T-helper 2 cell (primary cell): ENCODE measurements at places on chromosomes 12 and 14.
A peak's percentile ranks its signal among the peaks of the same experiment; 100 is the strongest.

- DNase-seq: no peak
These were observed 1.2 kb downstream of the NRDE2 start for GRCh38 chr14:90330203-90331196.

- no peak for DNase-seq
These were observed 848.0 kb upstream of the USP15 start for GRCh38 chr12:61412201-61412600.

DNA sequence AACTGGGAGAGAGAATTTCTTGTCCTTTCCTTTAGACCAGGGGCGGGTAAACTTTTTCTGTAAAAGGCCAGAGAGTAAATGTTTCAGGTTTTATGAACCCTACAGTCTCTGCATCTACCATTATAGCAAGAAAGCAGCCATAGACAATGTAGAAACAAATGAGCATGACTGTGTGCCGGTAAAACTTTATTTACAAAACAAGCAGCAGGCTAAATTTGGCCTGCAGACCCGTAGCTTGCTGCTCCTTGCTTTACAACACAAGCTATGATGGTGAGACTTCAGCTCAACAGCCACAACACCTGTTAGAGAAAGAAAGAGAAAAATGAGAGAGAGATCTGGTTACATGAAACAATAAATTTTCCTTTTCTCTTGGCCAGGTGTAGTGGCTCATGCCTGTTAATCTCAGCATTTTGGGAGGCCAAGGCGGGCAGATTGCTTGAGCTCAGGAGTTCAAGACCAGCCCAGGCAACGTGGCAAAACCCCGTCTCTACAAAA is 4.2 kb upstream of the CDC42BPB start:
- DNase-seq: no peak

GRCh38 chr12:111664961-111665865 is 20.5 kb downstream of the BRAP start:
- DNase-seq: no peak

DNA sequence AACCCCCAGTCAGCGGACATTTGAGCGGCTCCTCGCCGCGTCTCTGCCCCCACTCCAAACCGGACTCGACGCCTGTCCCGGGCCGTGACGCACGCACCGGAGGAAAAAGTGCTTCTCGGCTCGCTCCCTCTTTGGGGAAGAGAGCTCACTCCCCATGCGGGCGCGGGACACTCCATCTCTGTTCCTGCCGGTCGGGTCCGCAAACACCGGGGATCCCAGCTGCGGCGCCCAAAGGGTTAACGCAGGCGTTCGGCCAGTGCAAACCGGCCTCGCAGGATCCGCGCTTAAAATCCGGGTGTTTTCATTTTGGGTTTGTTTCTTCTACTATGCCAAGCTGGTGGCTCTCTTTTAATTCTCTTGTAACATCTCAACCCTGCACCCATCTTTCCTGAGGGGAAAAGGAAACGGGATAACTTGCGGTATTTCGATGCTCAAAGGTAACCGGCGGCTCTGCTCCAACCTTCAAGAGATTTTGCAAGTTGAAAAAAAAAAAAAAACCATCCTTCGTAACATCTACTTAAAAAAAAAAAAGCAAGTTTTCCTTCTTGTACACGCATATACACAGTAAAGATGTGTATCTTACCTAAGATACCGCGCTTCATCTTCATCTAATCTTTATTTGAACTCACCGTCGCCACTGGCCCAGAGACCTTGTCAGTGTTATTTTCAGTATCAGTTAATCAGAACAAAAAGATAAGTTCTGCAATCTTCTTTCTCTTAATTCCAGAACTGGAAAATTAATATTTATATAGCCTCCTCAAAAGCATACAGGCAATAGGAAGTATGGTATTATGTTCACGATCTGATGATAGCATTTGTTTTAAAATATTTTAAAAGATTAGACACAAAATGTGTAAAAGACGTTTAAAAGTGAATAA is 1.6 kb upstream of the ATP2B1 start:
- DNase-seq: peak; percentile 12

- DNase-seq: no peak
These were observed 28.3 kb upstream of the GRIP1 start for GRCh38 chr12:66707002-66707697.

DNA sequence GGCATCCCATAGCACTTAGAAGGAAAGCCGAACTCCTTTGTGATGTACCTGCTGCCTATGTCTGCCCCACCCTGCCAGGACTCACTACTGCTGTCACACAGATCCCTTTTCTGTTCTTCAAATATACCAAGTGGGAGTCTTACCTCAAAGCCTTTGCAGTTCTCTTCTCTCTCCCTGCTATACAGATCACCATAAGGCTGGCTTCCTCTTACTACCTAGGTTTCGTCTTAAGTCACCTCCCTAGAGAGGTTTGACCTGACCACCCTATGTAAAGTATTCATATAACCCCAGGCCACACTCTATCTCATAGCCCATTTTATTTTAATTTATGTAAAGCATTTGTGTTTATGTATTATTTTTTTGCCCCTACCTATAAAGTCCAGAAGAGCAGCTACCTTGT is 117.6 kb downstream of the CRADD start:
- no peak for DNase-seq

DNA sequence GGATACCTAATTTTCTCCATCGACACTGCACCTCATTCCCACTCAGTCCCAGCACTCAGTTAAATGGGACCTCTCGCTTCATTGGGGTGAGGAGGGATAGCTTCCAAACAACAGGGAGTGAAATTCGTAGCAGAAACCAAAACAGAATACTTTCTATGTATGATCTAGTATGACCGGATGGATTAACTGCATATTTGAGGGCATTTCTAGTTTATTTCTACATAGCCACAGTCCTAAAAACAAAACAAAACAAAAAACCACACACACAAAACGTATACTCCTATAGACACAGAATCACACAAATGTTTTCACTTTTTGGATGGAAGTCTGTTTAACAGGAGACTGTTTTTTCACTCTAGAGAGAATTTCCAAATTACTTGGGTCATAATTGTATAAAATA is 307.5 kb upstream of the FKBP4 start:
- no peak for DNase-seq

GRCh38 chr14:68232300-68233055 is 412.9 kb downstream of the RAD51B start:
- no peak for DNase-seq

DNA sequence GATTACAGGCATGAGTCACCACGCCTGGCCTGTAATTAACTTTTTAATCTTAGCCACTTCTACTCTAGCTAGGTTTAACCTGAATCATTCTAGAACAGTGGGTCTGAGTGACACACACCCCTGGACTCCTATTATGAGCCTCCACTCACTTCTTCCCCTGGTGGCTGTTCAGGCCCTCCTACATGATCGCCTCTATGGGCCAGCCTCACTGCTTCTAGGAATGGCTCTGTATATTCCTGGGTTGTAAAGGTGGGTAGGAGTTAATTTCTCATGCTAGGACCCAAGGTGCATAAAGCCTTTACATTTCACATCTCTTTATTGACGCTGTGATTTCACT is 8.0 kb upstream of the RNU6-8 start:
- DNase-seq: no peak

DNA sequence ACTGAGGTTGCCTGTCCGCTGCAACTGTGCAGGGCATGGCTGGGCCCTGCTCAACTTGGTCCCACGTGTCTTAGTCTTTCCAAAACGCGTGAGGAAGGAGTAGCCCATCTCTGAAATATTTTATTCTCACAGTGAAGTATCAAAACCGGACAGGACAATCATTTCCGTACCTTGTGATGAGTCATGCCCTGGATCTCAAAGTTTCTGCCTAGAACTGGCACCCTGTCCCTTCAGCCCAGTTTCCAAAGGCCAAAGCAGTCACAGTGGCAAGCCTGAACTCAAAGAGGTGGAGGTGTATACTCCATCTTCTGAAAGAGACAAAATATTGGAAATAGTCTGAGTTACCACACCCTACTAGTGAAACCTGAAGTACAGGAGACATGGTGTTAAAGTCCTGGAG is 28.5 kb upstream of the SRGAP1 start:
- DNase-seq: no peak

DNA sequence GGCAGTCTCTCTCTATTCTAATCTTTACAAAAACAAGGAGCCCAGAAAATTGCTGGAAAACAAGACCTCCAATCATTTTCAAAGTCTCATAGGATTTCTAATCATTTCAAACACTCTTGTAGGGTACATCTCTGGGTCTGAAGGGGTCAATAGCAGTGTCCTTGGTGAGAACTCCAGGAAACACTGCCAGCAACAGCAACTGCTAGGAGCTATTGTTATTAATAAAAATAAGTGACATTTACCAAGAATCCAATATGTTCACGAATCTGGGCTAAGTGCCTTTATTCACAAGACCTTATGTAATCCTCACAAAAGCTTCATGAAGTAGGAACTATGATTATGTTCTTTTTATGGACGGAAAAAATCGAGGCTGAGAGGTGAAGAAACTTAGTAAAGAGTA is 72.8 kb downstream of the TTC7B start:
- DNase-seq: no peak

DNA sequence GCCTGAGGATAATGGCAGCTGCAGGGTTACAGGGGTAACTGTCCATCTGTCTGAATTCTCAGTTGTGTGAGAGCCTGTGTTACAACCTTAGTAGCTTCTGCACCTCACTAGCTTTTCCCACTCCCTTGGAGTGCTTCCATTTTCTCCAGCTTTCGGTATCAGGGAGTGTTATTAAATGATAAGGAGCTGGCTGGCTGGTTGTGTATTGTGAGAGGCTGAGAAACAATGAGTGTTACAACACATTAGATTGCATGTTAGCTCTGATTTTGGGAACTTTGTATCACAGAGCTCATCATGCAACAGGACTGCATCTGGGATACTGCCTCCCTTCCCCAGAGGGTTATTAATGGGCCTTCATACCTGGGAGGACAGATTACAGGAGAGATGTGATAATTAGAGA is 723.7 kb downstream of the DIO2 start:
- DNase-seq: no peak

DNA sequence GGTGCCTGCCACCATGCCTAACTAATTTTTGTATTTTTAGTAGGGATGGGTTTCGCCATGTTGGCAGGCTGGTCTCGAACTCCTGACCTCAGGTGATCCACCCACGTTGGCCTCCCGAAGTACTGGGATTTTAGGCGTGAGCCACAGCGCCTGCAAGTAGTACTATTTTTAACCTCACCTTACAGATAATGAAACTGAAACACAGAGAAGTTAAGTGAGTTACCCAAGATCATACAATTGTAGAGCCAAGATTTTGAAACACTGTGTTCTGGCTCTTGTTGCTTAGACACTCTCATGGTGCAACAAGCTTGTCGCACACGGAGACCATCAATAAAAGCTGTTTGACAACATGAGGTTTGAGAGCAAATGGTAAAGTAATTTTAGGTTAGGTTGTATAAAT is 159.1 kb upstream of the LMNTD1 start:
- DNase-seq: no peak

- no peak for DNase-seq
These were observed 27.1 kb downstream of the FAM222A start for GRCh38 chr12:109740694-109741245.

- DNase-seq: no peak
These were observed 16.4 kb upstream of the A2M start for GRCh38 chr12:9132008-9132535.

- DNase-seq: no peak
These were observed 15.5 kb upstream of the FLRT2 start for GRCh38 chr14:85514487-85514886.

- no peak for DNase-seq
These were observed 148.1 kb downstream of the RIMBP2 start for GRCh38 chr12:130568041-130568440.

DNA sequence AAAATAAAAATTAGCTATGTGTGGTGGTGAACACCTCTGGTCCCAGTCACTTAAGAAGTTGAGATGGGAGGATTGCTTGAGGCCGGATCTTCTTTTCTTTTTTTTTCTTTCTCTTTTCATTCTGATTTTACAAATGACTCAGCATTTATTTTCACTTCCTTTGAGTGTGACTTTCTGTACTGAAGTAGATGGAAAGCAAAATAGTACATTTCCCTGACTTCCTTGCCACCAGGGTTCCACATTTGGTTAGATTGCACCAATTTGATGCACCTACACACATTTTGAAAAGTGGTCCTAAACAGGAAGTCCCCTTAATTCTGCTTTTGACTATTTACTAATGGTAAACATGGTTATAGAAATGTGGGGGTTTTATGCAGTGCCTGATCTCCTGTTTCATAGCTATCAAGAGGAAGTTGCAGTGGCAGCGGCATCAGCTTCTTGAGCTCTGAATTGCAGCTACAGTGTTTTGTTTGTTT is 13.0 kb upstream of the LEMD3 start:
- no peak for DNase-seq

DNA sequence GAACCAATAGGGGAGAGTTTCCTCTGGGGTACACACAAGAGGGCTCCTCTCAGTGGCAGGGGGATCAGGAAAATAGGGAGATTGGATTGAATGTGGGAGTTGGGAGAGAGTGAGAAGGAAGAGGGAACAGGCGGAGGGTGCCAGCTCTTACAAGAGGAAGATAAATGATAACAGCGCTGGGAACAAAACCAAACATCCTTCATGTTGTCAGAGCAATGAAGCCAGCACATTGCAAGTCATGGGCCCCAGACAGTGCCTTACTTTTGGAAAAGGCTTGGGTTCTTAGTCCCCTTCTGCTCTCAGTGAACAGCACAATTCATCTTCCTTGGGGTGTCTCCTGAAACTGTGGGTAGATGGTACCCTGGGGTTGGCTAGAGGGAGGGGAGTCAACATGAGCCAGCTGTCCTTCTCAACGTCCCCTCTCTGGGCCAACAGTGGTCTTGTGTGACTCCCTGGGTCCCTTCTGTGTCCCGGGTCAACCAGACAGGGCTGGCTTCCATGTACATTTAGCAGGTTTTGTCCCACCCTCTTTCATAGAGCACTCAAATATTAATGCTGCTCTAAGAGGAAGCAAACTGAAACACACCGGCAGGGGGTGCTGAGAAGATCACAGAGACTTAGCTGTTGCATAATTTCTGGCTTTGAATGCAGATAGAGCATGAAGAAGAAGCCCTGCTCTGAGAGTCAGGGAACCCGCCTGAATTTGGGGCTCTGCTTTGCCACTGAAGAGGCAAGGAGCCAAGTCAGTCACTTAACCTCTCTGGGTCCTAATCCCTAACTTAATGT is 138.5 kb downstream of the ESRRB start:
- DNase-seq: no peak

GRCh38 chr12:57707250-57707649 is 13.3 kb downstream of the OS9 start:
- DNase-seq: no peak

DNA sequence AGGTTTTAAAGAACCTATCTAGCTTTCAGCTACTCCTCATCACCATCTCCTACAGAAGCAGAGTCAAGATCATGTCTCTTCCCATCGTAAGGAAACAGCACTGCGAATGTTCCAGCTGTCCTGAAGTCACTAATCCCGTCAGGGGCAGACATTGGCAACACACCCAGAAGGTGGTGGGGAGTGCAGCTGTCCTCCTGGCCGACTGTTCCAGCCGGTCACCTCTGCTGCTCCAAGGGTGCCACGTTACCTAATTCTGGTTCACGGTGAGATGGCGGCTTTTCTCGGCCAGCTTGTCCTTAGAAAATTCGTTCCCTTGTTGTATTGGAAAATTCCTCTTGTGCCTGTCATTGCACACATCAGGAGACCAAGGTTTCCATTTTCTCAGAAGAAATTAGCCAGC is 196.2 kb downstream of the ZFP36L1 start:
- no peak for DNase-seq
